ENCODE measurements at places on chromosomes 5 and 9.
A peak's percentile ranks its signal among the peaks of the same experiment; 100 is the strongest.

- DNase-seq, result no peak
Observed at GRCh38 chr9:87478226-87478992, 19.3 kb upstream of the DAPK1 start.

DNA sequence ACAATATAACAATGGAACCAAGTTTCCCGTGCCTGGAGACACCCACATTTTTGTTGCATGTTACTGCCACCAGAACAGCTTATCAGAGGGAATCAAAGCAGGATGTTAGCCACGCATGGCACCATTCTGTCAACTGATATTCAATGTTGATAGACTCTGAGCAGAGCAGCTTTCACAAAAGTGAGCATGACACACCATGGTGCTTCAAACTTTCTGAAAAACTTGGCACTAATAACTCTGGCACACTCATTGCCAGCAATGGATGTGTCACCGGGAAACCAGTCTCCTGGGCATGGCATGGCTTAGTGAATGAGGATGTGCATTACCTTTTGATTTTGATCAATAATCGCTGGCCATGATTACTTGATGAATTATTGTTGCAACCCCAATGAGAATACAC lies 19.7 kb downstream of the NIPSNAP3B start:
- no peak for DNase-seq

GRCh38 chr9:132990781-132991180 lies 12.3 kb downstream of the GFI1B start:
- no peak for DNase-seq

- DNase-seq, result no peak
Observed at GRCh38 chr9:72349911-72350310, 15.1 kb downstream of the ZFAND5 start.

DNA sequence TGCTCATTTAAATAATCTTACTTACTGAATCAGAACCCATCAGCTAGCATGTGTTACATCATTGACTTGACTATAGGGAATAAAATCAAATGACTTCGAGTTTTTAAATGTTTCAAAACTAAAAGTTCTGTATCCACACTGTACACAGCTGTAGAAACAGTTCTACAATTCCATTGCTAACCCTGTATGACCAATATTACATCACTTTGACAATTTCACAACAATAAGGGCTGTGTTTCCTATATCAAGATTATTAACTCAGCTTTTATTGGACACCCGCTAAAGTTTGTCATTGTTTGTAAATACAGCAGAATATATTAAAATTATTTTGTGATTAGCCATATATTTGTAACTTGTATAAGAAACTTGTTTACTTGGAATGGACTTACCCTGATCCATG lies 540.8 kb downstream of the PRELID2 start:
- DNase-seq, result no peak

GRCh38 chr9:104993291-104993963 lies 65.5 kb upstream of the ABCA1 start:
- peak; percentile 85 for DNase-seq

- no peak for DNase-seq
Observed at GRCh38 chr5:39373791-39374190, 9.5 kb upstream of the C9 start.

- DNase-seq, result no peak
Observed at GRCh38 chr5:51657340-51658240, 274.3 kb downstream of the ISL1 start.

GRCh38 chr5:77213601-77214000 lies 3.1 kb downstream of the PDE8B start:
- DNase-seq, result no peak

DNA sequence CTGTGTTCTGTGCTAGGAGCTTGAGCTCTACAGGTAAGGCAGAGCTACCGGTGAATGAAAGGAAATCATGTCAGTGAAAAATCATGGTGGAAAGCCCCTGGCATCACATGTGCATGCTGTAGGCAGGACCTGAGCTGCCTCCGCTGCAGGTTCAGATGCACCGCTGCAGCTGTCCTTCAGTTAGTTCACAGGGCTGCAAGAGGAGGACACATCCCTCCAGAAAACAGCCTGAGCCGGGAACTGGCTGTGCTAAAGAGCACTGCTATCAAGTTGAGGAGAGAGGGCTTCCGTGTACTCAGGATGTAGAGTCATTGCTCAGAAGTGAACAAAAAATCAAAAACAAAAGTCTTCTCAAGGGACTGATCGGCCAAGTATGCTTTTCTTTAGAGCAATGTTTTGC lies 138.6 kb downstream of the ERCC6L2 start:
- no peak for DNase-seq

GRCh38 chr5:113806904-113807303 lies 293.4 kb downstream of the YTHDC2 start:
- DNase-seq, result no peak

DNA sequence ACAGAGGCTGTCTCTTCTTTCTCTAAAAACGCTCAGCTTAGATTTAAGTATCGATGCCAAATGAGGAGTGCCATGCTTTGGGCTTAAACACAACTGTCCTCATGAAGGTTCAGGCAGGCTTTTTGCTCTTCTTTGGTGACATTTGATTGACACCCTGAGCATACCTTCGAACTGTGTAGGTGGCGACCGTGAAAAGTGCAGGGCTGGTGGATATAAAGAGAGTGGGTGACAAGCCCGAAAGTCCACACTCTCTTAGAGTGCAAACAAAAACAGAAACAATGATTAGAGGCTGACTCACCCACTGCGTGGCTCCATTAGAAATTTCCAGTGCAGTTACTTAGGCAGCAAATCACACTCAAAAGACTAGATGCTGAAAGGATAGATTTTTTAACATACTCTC lies 141.7 kb downstream of the SYK start:
- no peak for DNase-seq

DNA sequence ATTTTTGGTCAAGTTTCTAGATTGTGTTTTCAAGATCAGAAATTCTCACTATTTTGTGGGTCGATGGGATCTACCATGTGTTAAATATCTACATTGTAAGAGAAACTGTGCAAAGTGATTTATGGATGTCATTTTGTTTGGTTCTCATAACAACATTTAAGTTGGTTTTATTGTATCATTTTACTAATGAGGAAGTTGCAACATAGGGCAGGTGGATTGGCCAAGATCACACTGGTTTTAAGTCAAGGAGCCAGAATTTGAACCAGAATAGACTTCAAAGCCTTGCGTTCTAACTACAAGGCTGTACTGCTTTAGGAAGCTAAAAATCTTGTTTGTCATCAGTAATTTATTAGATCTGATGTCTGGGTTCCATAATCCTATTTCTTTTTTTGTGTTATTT lies 23.4 kb downstream of the SH3TC2 start:
- no peak for DNase-seq

- DNase-seq, result no peak
Observed at GRCh38 chr9:13116292-13116691, 163.2 kb downstream of the MPDZ start.

- peak; percentile 46 for DNase-seq
Observed at GRCh38 chr5:75734913-75735789, 17.9 kb upstream of the POC5 start.

DNA sequence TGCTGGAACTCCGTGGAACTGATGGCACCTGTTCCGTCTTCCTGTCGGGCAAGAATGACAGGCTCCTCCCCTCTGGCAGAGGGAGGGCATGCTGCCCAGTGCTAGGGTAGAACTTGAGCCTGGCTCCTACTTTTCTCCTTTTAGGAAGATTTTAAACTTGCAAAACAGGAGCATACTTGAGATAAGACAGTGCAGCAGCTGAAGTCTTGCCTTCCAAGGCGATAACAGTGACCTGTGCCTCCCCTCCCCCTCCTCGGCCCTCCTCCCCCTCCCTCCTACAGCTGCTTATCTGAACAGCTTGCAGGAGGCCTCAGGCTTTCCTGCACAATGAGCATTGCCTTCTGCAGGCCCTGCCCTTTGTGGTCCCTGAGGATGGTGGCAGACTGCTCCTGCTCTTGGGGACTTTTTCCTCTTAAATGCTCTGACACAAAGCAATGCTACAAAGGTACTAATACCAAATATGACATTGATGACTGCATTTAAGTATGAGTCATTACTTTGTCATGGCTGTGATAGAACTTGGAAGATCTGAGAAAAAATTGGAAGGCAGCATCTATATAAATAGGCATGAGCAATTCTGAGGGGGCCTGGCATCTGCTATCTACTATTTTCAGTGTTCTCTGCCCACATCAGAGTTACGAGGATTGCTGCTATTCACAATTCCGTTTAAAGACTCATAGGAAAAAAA lies 2.0 kb downstream of the GADD45G start:
- peak; percentile 80 for DNase-seq
